ENCODE measurements at places on chromosomes 16 and 17.

DNA sequence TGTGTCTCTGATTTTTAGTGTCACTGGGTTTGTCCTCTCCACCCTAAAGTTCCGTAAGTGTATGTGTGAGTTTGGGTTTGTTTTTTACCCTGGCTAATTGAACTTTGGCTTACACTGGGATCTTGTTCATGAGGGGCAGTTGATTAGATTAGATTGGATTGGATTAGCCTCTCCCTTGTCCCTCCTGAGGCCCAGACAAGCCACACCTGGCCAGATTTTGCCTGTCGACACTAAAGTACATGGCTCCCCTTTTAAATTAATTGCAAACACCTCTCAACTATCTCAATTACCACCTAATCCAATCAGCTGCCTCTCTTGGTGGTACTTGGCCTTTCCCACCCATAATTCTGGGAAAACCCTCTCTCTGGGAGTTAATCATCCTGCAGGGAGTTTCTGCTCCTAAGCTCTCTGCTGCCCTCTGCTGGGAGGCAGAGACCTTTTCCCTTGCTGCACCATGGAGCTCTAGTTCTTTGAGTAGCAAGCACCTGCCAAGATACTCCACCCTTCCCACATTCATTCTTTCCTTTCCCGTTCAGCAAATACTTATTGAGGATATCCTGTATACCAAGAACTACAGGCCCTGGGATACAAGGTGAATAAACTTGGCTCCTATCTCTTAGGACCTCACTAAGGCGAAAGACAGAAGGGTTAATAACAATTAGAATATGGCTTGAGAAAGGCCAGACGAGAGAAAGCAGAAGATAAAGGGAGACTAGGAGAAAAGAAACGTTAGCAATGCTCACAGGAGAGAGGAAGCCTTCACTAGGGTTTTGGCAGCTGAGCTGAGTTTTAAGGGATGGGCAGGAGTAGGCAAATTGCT is 60.0 kb upstream of the MPHOSPH6 start:
- DNase-seq = peak; percentile 57

DNA sequence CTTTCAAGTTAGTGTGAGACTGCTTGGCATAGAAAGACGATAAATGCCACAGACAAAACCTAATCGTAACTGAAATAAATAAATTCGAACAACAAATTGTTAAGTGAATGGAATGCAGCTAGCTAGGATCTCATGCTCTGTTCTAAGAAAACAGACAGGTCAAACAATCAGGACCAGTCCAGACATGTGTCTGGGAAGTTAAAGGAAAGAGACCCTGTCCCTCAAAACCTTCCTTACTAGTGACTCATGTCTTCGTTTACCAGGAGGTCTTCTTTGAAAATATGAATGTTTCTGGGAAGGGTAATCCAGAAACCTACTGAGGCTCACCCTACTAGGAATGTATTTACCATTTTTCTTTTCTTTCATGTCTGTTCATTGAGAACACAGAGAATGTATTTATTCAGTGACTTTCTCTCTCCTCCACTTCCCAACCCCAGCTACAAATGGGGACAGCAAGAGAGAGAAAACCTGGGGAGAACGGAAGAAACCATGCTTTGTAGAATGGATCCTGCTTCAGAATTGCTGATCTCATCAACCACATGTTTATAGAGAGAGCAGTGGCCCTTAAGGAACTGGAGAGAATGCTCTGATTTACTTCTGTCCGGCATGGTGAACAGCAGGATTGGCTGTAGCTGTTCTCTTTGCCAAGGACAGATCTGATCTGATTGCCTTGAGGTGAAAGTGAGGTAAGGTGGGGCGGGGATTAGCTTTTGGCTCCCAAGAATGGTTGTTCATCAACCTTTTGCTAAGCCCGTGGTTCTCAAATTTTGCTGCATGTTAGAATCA is 39.4 kb upstream of the DHX8 start:
- DNase-seq = no peak

GRCh38 chr16:30340621-30341020 is 14.5 kb downstream of the CD2BP2 start:
- DNase-seq = no peak

- DNase-seq = no peak
Observed at GRCh38 chr17:41785859-41786226, 668 bp downstream of the JUP start.

DNA sequence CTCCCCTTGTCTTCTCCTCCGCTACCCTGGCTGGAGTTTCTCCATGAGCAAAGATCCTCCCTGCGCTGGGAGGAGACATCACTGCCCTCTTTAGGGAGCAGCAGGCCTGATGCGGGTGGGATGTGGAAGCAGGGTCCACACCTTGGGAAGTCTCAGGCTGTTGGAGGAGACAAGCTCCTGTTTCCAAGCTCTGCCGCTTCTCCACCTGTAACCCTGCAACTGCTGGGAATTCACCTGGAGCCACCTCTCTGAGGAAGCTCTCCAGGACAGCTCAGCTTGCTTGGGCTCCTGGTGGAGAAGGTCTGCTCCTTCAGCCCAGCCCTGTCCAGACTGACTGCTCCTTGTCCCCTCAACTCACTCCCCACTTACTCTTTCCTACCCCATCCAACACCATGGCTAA is 14.8 kb upstream of the C17orf107 start:
- no peak for DNase-seq

- DNase-seq = no peak
Observed at GRCh38 chr17:39606434-39607056, 1.2 kb downstream of the NEUROD2 start.

- DNase-seq = peak; percentile 19
Observed at GRCh38 chr17:3843935-3844516, 2.0 kb downstream of the NCBP3 start.

DNA sequence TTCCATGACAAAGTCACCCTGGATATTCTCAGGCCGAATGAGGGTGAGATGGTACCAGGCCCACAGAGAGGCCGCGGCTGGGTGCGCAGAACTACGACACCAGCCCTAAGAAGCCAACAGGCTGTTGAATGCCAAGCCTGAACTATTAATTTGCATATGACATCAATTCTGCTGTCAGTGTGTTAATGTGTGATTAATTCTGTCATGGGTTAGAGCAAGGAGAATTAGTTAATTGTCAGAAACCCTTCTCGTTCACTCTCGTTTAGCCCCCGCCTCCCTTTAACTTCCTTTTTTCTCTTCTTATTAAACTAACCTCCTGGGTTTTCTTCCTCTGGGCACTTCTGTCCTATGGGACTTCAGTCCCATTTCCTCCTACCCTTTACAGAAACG is 123.4 kb downstream of the ZFHX3 start:
- no peak for DNase-seq

- DNase-seq = no peak
Observed at GRCh38 chr17:37361543-37361942, 14.2 kb upstream of the C17orf78 start.

- DNase-seq = peak; percentile 17
Observed at GRCh38 chr17:77882481-77883212, 75.9 kb upstream of the TNRC6C start.

DNA sequence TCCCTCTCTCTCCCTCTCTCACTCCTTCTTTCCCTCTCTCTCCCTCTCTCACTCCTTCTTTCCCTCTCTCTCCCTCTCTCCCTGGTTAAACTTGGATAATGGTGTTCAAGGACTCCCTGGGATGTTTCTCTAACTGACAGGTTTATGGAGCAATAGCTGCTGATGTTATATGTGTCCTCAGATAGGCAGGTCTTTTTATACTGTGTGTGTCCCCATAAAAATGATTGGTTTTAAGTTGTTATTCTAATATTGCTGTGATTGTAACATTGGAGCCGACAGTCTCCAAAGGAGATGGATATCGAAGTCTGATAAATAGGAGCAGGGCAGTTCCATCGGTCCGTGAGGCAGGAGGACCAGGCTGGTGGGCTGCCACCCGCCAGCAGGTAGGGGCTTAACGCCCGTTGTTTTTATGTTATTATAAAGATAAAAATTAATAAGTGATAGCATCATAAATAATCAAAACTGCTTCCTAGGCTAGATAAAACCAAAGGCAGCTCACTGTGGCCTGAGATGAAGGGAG is 38.1 kb upstream of the C16orf82 start:
- DNase-seq = no peak

- peak; percentile 25 for DNase-seq
Observed at GRCh38 chr16:25060920-25061319, 45.8 kb upstream of the ARHGAP17 start.

DNA sequence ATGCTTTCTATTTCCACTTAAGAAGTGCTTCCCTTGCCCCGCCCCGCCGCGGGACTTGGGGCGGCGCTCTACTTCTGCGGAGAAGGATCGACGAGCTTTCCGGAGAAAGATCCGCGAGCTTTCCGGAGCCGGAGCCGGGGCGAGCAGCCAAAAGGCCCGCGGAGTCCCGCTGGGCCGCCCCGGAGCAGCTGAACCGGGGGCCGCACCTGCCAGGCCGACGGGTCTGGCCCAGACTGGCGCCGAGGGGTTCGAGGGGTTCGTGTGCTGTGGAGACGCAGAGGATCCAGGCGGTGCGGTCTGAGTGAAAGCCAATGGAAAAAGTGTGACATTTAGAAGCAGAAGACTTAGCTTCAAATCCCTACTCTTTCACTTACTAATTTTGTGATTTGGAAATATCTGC is 50.8 kb downstream of the TBC1D26 start:
- peak; percentile 12 for DNase-seq

DNA sequence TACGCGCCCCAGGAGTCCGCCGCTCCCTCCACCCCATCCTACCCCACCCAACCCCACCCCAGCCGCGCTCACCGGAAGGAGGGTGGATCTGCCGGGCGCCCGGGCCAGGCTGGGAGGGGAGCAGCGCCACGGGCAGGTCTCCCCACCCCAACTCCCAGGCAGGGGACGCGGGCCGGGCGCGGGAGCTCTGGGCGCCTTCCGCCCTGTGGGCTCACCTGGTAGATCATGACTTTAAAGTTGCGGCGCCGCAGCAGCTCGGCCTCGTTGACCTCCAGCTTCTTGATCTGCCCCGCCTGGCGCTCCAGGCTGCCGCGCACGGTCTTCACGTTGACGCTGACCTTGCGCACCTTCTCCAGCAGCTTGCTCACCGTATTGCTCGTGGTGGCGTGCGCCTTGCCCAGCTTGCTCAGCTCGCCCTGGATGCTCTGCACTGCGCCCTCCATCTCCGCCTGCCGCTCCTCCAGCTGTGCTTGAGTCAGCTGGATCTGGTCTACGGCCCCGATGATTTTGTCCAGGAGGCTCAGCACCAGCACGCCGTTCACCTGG is 571 bp downstream of the CAVIN1 start:
- DNase-seq = no peak

- DNase-seq = no peak
Observed at GRCh38 chr16:48000622-48001021, 155.2 kb downstream of the ABCC12 start.

- DNase-seq = no peak
Observed at GRCh38 chr17:53150101-53150698, 672.5 kb upstream of the KIF2B start.

- DNase-seq = no peak
Observed at GRCh38 chr17:2084036-2084765, 29.3 kb downstream of the HIC1 start.

DNA sequence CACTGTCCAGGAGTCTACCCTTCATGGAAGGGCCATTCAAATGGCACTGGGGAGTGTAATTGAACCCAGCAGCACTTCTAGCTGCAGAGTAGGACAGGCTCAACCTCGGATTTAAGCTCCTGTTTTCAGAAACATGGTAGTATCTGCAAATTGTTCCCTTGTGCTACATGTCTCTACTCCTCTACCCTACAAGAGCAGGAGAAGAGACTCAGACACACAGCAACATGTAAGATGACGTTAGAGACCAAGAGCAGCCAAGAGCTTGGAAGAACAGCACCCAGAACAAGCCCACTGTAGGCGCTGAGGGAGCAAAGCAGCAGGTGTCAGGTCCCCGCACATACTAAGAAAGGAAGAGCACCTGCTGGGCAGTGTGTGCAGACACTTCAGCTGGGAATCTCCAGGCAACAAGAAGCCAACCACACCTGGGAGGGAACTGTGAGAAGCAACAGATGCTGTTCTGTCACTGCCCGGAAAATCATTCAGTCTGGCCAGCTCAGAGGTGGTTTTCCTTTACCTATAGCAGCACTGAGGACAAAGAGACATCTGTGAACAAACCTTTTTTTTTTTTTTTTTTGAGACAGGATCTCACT is 35.6 kb upstream of the MNT start:
- DNase-seq = no peak

DNA sequence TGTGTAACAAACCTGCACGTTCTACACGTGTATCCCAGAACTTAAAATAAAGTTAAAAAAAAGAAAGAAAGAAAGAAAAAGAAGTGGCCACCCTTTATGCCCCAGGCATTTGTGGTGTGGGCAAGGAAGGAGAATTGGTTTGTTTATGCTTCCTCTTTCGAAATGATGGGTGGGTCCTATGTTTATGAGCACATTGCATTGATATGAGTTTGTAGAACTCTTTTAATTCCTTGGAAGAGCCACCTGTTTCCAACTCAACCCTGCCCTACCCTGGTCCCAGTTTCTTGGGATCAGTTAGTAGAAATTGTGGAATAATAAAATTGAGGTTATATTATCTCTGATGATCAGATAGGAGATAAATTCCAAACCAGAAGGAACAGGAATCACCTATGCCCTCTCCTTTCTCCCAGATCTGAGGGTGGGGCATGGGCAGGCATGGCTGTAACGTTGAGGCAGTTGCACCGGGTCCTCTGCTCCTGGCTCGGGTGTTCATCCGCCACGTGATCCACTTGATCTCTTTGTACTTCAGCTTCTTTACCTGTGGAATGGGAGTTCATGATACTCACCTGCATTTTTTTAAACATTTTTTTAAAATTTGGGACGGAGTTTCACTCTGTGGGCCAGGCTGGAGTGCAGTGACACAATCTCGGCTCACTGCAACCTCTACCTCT is 15.9 kb downstream of the CHAD start:
- no peak for DNase-seq

GRCh38 chr17:47864791-47865216 is 13.8 kb upstream of the SP6 start:
- DNase-seq = no peak
